ENCODE measurements at places on chromosomes 4 and X.
A peak's percentile ranks its signal among the peaks of the same experiment; 100 is the strongest.

GRCh38 chr4:2834001-2834921, 9.4 kb upstream of the ADD1 start:
- no peak for DNase-seq

DNA sequence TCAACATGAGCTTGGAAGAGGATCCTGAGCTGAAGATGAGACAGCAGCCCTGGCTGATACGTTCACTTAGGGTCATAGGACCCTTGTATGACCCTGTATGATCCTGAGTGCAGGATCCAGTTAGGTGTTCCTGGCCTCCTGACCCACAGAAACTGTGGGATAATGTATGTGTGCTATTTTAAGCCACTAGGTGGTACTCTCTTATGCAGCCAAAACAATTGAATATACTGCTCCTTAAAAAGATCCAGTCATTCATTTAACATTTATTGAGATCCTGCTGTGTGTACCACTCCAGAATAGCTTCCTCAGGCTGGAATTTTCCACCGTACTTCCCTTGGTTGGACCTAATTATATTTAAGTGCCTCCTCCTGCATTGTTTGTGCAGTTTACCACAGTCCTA, 167.1 kb downstream of the AMELX start:
- DNase-seq = no peak

DNA sequence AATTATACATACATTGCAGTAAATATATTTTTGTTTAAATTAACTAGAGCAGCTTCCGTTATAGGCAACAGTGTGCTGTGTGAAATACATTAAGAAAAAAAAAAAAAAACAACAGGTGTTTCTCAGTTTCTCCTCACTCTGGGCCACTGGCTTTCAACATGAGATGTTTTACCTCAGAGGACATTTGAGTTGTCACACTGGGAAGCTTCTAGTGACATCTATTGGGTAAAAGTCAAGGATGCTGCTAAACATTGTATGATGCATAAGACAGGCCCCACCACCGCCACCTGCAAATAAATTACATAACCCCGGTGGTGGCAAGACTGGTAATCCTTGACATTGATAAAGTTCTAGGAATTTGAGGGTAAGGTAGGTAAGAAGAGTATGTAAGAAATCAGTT, 1512.2 kb downstream of the C4orf33 start:
- DNase-seq = no peak

DNA sequence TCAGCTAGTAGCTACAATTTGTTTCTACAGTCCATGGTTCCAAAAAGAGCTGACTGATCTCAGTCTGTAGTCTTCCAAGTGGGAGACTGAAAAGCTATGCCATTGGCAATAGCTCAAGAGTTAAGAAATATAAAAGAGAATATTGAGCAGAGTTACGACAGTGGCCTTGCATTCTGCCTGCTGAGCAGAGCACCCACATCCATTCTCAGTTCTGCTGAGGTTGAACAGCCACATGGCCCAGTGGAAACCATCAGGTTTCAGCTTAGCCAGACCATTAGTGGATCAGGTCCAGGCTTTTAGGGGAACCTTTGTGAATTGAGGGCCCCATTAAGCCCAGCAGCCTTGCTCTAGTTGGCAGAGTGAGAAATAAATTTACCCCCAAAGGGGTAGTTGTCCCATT, 28.1 kb downstream of the ZNF81 start:
- no peak for DNase-seq

- no peak for DNase-seq
Measured at GRCh38 chrX:24372021-24372763, 11.8 kb downstream of the SUPT20HL1 start.

GRCh38 chrX:39730662-39731329, 367.0 kb downstream of the BCOR start:
- peak; percentile 8 for DNase-seq

- DNase-seq = peak; percentile 18
Measured at GRCh38 chr4:39044956-39045826, 13.0 kb upstream of the TMEM156 start.

DNA sequence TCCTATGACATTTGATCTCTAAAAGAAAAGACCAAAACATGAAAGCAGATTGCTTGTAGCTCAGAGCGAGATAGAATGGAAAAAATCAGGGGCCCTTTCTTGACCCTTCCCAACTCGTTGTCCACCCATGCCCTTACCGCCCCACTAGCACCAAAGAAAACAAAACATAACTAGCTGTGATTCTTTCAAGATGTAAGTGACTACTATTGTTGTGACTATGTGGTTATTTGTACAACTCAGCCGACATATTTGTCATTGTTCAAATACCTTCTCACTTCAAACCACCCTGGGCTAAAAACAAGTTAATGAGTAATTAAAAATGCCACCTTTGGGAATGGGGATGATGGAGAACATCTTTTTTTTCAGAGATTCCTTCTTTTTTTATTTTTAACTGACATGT, 171.2 kb upstream of the GPC4 start:
- no peak for DNase-seq

GRCh38 chrX:135086197-135086854, 34.0 kb downstream of the ETDB start:
- DNase-seq = no peak

DNA sequence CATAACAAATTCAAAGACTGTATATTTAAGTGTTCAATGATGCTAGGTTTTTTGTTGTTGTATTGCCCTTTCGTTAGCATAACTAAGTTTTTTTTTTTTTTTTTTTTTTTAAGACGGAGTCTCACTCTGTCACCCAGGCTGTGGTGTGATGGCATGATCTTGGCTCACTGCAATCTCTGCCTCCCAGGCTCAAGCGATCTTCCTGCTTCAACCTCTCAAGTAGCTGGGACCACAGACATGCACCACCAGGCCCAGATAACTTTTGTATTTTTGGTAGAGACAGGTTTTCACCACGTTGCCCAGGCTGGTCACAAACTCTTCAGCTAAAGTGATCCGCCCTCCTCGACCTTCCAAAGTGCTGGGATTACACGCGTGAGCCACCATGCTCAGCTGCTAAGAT, 7.0 kb downstream of the SH3BGRL start:
- no peak for DNase-seq

DNA sequence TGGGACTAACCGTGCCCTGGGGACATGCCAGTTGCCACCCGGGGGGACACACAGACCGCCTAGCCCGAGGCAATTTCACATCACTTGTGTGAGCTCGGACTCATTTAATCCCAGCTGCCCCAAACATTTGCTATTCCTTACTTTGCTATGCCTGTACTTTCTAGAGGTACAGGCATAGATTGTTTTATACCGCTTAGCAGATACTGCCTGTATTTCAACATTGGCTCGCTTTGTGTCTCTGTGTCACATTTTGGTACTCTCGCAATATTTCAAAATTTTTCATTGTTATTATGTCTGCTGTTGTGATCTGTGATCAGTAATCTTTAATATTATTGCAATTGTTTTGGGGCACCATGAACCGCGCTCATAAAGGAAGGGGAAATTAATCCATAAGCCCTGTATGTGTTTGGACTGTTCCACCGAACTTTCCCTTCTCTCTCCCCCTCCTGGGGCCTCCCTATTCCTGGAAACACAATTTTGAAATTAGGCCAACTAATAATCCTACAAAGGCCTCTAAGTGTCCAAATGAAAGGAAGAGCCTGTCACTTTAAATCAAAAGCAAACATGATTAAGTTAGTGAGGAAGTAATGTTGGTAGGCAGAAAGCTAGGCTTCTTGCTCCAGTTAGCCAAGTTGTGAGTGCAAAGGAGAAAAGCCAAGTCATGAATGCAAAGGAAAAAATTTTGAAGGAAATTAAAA, 568 bp upstream of the CASP6 start:
- DNase-seq = no peak

- no peak for DNase-seq
Measured at GRCh38 chrX:84339507-84340364, 151.7 kb upstream of the RPS6KA6 start.

- DNase-seq = no peak
Measured at GRCh38 chr4:1943928-1944327, 64.8 kb downstream of the NELFA start.

DNA sequence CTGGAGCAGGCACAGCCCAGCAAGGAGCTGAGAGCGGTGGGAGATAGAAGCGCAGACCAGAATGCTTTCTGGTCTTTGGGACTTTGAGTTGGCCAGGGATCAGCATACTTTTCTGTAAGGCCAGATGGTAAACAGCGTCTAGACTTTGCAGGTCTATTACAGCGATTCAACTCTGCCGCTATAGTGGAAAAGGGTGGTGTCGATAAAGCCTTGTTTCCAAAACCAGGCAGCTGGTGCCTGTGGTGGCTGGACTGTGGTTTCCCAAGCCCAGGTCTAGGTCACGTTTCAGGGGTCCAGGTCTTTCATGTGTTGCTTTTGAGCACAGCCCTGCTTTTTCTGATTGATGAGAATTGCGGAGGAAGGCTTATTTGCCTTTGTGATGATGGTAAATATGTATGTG, 40.1 kb downstream of the HTT-AS start:
- DNase-seq = no peak

- DNase-seq = no peak
Measured at GRCh38 chrX:118633530-118633929, 93.9 kb upstream of the IL13RA1 start.

GRCh38 chr4:54487491-54487890, 170.3 kb upstream of the KIT start:
- DNase-seq = no peak

DNA sequence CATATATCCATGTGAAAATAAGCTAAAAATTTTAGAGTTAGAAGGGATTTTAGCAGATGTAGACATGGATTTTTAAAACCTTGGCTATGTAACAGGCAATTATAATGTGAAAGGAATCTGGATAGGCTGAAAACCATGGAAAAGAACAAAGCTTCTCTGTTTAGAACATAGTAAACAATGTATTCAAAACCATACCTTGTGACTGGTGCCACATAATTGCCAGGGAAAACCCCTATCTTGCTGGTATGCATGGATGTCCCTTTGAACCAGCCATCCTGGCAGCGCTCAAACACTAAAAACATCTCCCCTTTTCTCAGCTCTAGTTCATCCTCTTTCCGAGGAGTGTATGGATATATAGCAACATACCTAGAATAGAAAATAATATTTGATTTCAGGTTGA, 110.6 kb upstream of the CBR4 start:
- DNase-seq = no peak

DNA sequence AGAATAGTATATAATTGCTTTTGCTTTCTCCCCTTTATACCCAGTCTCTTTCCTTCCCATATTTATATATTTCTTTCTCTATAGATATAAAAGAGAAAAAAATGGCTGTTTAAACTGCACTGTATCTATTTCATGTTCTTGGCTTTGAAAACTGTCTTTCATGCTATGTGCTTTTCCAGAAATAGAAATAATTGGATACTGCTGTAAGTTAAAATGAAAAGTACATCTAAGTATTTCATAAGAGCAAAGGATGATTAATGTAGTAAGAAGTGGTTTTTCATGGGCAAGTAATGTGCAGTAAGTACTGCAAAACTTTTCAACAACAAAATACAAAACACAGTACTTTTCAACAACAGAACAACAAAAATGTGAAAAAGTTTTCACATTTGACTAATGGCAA, 237.9 kb downstream of the SNCA start:
- DNase-seq = no peak

- DNase-seq = no peak
Measured at GRCh38 chr4:152289541-152289940, 246.4 kb downstream of the FBXW7 start.

DNA sequence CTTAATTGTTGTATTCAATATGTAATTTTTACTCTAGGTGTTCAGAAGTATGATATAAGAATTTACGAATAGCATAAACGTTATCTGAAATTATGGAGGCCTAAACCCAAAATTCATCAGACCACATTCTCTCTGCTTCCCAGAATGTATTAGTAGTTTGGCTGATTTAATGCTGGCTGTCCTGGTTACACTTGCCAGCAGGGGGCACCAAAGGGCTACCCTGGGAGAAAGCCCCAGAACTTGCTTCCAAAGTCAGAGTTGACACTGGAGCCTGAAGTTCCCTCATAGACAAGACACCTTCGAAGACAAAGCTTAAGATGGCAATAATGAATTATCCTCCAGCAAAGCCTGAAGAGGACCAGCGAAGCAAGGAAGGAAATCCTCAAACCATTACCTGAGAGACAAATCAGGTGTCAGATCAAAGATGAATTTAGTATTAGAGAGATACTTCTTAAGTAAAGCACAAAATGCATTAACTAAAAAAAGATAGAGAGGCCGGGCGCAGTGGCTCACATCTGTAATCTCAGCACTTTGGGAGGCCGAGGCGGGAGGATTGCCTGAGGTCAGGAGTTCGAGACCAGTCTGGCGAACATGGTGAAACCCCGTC, 11.3 kb upstream of the ANOS1 start:
- peak; percentile 5 for DNase-seq

DNA sequence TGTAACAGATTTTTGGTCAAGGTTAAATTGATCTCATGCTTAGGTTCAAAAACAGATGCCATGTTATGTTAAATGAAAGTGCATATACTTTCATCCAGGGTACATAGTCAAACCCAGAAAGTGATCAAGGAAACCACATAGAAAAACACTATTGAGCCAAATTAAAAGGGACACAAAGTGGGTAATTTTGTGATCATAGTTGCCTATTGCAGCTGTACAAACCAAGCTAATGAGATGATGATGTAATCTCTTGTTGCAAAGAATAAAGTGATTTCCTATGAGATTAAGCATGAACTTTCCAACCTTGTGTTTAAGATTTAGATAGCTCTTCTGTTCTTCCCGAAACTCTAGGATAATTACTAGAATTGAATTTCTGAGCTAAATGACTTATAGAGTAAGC, 20.2 kb upstream of the LIMCH1 start:
- no peak for DNase-seq

- no peak for DNase-seq
Measured at GRCh38 chrX:131729295-131729694, 185.4 kb downstream of the OR13H1 start.

DNA sequence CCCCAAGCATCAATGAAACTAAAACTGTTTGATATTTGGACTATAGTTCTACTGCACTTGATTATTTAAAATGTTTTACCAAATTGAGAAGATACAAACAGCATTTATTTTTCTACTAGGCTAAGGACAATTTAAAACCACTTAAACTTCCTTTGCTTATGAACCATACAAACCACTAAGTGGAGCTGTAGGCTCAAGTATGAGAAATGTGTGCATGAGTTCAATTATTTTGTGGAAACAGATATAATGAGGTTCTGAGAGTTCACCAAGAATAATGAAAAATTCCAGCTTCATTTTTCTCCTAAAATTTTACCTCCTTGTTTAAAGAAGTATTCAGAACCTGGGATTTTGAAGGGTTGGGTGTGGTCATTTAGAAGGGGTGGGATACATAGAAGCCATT, 63.1 kb downstream of the SERPINA7 start:
- DNase-seq = no peak

DNA sequence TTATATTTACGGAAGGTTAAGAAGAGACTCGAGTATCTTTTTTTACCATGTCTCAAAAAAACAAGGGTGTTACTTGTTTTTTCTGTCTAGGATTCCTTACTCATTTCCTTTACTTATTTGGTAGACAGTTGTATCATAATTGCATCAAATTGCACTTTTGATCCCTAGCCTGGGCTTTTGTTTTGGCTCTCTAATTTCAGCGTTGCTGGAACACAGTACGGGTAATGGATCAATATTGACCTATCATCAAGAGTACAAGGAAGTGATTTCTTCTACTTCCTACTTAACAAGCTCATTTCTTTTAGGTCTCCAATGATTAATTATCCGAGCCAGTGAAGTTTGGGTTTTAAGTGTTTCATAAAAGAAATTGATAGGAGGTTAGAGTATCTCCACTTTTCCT, 16.8 kb downstream of the AIMP1 start:
- DNase-seq = no peak

Data from stimulated activated CD4-positive, alpha-beta T cell treated with anti-CD3 and anti-CD28 coated beads, TNF-alpha, amount 100 ng/mL, for 1 hour (primary cell).